ENCODE measurements at places on chromosomes 6 and 20.
A peak's percentile ranks its signal among the peaks of the same experiment; 100 is the strongest.

DNA sequence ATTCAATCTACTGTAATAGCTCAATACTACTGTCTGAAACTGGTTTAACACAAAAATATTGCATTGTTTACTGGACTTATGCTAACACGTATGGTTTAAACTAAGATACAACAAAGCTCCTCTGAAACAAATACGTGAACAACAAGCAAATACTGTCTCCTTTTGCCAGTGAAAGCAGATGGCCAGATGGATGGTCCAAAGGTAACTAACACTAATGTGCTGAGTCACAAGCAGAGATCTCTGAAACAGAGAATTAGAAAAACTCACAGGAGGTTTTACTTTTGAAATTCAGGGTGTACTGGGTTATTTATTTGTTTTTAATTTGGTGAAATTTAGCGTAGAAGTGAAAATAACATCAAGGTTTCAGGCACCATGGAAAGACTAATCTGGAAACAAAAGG lies 124.3 kb upstream of the SOX4 start:
- no peaks in the 10 kb centered on the region for H3K4me1 ChIP-seq
- no peak overlapping the region for H3K27ac ChIP-seq
- no peaks in the 10 kb centered on the region for H3K36me3 ChIP-seq
- DNase-seq = no peak
- no peak overlapping the region for H3K4me3 ChIP-seq

GRCh38 chr6:42769051-42769450 lies 12.8 kb upstream of the BICRAL start:
- peak overlapping the region; percentile 99 for H3K27ac ChIP-seq
- H3K4me3 ChIP-seq = no peak overlapping the region
- no peak for DNase-seq
- peaks cover 26% of the 10 kb centered on the region for H3K4me1 ChIP-seq
- peaks cover 8% of the 10 kb centered on the region for H3K36me3 ChIP-seq

- H3K4me1 ChIP-seq = peaks cover 2% of the 10 kb centered on the region
- no peak overlapping the region for H3K4me3 ChIP-seq
- H3K27ac ChIP-seq = no peak overlapping the region
- H3K36me3 ChIP-seq = peaks cover 2% of the 10 kb centered on the region
- H3K27me3 ChIP-seq = peaks cover 2% of the 10 kb centered on the region
Measured at GRCh38 chr20:9996944-9997343, 37.8 kb upstream of the ANKEF1 start.

DNA sequence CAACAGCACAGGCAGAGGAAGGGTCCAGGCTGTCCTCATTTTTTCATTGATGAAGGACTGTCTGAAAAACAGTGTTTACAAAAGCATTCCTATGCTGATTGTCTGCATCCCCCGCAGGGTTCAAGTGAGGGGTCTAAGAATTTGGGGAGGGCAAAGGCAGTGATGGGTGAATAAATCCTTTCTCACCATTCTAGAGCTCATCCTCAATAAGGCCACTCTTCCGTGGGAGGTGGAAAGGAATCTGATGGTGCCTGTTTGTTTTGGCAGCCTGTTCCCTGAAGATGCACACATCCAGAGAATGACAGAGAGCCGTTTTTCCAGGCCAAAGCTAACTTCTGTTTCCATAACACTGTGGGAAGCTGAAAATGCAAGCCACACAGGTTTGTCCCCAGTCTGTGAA lies 164.5 kb downstream of the MOXD1 start:
- H3K4me1 ChIP-seq = peaks cover 6% of the 10 kb centered on the region
- H3K36me3 ChIP-seq = no peaks in the 10 kb centered on the region
- no peak overlapping the region for H3K4me3 ChIP-seq
- DNase-seq = no peak

DNA sequence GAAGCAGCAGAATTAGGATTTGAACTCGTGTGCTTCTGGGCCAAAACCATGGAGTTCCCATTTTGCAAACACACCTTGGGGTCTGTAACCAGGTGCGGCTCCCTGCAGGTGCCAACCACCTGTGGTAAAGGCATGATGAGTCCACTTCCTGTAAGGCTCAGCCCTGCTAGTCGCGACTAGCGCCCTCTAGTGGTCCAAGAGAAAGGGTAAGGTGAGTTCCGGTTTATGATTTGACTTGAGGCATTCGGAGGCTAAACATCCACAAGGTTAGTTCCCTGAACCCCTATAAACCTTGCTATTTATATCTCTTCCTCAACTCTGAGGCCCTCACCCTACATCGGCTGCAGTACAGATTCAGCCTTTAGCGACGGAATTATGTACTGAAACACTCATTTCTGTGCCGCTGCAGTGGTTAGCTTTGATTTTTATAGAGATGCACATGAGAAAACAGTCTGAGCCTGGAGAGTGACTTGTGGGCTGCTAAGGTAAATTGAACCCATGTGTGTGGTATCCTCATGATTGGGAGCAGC lies 173.4 kb downstream of the PLCB1 start:
- no peak overlapping the region for H3K27ac ChIP-seq
- no peak overlapping the region for H3K4me3 ChIP-seq
- no peaks in the 10 kb centered on the region for H3K4me1 ChIP-seq
- no peaks in the 10 kb centered on the region for H3K36me3 ChIP-seq
- no peaks in the 10 kb centered on the region for H3K27me3 ChIP-seq

GRCh38 chr20:60100780-60101179 lies 142.6 kb downstream of the CDH26 start:
- DNase-seq = no peak
- H3K27me3 ChIP-seq = peaks cover 2% of the 10 kb centered on the region
- H3K27ac ChIP-seq = no peak overlapping the region
- H3K4me1 ChIP-seq = no peaks in the 10 kb centered on the region
- no peaks in the 10 kb centered on the region for H3K36me3 ChIP-seq

DNA sequence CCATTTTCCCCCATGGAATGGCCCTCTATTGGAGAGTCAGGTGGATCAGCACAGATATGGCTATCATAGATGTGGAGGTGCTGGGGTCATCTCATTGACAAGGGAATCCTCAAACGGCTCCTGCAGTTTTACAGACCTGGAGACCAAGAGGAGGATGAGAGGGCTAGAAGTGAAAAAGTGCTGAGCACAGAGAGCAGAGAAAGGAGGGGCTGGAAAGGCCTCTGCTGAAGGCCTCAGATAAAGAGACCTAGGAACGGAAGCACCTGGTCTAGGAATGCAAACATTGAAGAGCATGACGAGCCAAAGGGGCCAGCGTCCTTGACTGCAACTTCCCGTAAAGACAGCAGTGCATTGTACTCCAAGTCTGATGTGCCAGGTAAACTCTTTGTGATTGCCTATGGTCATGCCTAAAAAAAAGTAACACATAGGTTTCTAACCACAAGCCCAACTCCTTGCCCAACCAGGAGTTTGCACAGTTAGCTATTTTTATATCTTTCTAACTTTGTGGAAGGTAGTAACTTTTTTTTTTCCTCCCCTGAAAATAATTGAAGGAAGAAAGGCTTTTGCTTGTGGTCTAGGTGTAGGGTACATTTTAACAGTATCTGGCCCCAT lies 15.2 kb downstream of the RSPH4A start:
- peaks cover 3% of the 10 kb centered on the region for H3K4me1 ChIP-seq
- no peak for DNase-seq
- peaks cover 16% of the 10 kb centered on the region for H3K36me3 ChIP-seq

- H3K27ac ChIP-seq = no peak overlapping the region
- H3K4me1 ChIP-seq = peaks cover 3% of the 10 kb centered on the region
Measured at GRCh38 chr20:20719411-20719810, 7.0 kb upstream of the RALGAPA2 start.

DNA sequence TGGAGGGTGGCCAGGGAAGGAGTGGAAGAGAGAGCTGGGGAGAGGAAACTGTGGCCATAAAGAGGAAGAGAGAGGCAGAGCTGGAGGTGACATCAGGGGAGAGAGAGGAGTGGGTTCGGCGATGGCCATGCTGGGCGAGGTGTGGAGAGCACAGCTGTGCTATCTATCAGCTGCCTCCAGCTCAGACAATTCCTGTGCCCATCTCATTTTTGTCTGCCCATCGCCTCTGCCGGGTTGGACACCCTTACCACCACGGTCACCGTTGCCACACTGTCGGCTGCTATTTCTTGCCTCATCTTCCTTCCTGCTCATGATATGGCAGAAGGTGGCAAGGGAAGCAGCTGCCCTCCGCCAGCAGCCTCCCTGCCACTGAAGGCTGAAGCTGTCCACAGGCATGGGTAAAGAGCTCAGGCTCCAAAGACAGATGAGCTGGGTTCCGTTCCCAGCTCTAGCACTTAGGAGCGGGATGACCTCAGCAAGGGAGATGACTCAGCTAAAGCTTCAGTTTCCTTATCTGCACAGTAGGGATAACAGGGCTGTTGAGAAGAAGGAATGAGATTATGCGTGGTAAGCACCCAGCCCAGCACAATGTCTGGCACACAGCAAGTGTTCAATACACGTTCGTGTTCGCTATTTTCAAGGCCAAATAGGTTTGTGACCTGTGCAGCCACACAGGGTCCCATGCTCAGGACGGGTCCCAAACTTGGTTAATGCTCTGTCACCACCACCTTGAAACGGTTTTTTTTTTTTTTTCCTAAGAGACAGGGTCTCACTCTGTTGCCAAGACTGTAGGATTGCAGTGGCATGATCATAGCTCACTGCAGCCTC lies 21.9 kb upstream of the TAF8 start:
- no peak for DNase-seq
- peak overlapping the region; percentile 92 for H3K27ac ChIP-seq
- no peaks in the 10 kb centered on the region for H3K27me3 ChIP-seq
- H3K36me3 ChIP-seq = peaks cover 22% of the 10 kb centered on the region

DNA sequence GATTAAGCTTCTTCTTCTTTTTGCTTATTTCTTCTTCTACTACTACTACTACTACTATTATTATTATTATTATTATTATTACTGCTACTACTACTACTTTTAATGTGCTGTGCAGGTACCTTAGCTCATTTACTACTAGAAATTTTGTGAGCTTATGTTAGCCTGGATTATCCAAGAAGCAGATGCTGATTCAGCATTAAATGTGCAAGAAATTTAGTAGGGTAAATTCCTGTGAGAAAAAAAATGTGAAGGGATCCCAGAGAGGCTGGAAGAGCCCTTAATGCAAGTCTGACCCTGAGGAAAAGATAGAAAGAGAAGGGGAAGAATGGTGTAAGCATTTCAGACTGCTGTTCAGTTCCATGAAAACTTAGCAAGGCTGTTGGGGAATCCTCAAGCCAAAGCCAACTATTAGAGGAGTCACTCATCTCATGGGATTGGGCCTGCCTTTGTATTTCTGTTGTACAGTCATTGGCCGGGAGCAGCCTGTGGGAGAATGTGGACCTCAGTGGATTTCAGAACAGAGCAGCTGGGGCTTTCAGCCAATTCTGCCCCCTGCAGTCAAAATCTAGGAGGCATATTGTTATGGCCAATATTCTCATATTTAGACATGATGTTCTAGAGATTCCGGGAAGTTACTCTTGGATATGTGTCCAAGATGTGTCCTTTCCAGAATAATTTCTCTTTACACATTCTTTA lies 37.2 kb upstream of the TSPYL1 start:
- H3K4me3 ChIP-seq = no peak overlapping the region
- no peaks in the 10 kb centered on the region for H3K27me3 ChIP-seq
- no peak overlapping the region for H3K27ac ChIP-seq
- DNase-seq = no peak
- H3K36me3 ChIP-seq = peaks cover 3% of the 10 kb centered on the region
- H3K4me1 ChIP-seq = peaks cover 5% of the 10 kb centered on the region

GRCh38 chr6:118853408-118853807 lies 40.5 kb upstream of the ASF1A start:
- H3K27ac ChIP-seq = no peak overlapping the region
- peaks cover 18% of the 10 kb centered on the region for H3K36me3 ChIP-seq
- no peaks in the 10 kb centered on the region for H3K27me3 ChIP-seq
- H3K4me3 ChIP-seq = no peak overlapping the region
- H3K4me1 ChIP-seq = peaks cover 10% of the 10 kb centered on the region
- no peak for DNase-seq

GRCh38 chr6:148203281-148203925 lies 139.2 kb upstream of the SASH1 start:
- peaks cover 24% of the 10 kb centered on the region for H3K27me3 ChIP-seq
- H3K4me1 ChIP-seq = peaks cover 12% of the 10 kb centered on the region
- no peak overlapping the region for H3K27ac ChIP-seq
- no peak for DNase-seq
- no peak overlapping the region for H3K4me3 ChIP-seq

DNA sequence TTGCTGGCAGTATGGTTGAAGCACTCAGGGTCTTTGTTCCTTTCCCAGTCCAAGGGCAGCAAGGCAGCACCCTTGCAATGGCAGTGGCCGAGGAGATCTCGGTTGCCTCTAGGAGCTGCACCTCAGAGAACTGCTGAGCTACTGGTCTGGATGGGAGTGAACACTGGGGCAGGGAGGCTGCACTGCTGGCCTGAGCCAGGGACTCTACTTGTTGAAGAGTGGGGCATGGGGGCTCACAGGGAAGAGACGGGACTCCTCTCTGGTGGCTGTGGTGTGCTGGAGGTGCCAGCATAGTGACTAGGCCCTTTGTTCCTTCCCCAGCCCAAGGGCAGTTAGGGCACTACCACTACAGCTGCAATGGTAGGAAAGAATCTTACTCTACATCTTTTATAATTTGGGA lies 203.0 kb downstream of the ZDHHC14 start:
- H3K36me3 ChIP-seq = peaks cover 22% of the 10 kb centered on the region
- H3K27ac ChIP-seq = peak overlapping the region; percentile 14
- no peak overlapping the region for H3K4me3 ChIP-seq
- peaks cover 45% of the 10 kb centered on the region for H3K4me1 ChIP-seq
- no peaks in the 10 kb centered on the region for H3K27me3 ChIP-seq

DNA sequence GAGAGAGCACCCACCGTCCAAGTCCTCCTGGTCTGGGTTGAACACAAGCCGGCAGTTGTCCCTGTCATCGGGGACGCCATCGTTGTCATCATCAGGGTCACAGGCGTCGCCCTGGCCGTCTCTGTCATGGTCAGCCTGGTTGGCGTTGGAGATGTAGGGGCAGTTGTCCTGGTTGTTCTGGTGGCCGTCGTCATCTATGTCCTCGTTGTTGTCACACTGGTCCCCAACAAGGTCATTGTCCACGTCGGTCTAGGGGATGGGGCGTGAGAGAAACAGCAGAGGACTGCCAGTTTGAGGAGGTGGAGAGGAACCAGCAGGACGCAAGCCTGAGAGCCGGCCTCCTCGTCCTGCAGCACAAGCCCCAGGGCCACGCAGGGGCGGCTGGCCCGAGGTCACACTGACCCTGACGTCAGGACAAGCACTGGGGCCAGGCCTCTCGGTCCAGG lies 28.5 kb downstream of the THBS2 start:
- peaks cover 12% of the 10 kb centered on the region for H3K27me3 ChIP-seq
- H3K27ac ChIP-seq = no peak overlapping the region
- peaks cover 4% of the 10 kb centered on the region for H3K36me3 ChIP-seq
- no peaks in the 10 kb centered on the region for H3K4me1 ChIP-seq

GRCh38 chr6:97978855-97979271 lies 695.8 kb upstream of the MMS22L start:
- no peaks in the 10 kb centered on the region for H3K27me3 ChIP-seq
- H3K36me3 ChIP-seq = no peaks in the 10 kb centered on the region
- no peak overlapping the region for H3K4me3 ChIP-seq
- no peak overlapping the region for H3K27ac ChIP-seq
- no peak for DNase-seq

GRCh38 chr6:138119976-138120375 lies 12.8 kb upstream of the PERP start:
- DNase-seq = no peak
- no peaks in the 10 kb centered on the region for H3K36me3 ChIP-seq
- no peak overlapping the region for H3K4me3 ChIP-seq
- H3K27ac ChIP-seq = no peak overlapping the region

All from memory B cell (primary cell).